SJCRH30 (cell line): ENCODE measurements at places on chromosomes 1 and 21. TPM values are rescaled to one million over a fixed set of nuclear protein-coding genes. Genes with fewer than 3 reads are reported as not detected.

Gene RAB42
- total RNA-seq: not detected in 2 replicates

Gene PDPN
- not detected in 2 replicates for total RNA-seq

Gene DEDD
- 19.4 and 24.1 TPM in 2 replicates for total RNA-seq

Gene RSPO1
- total RNA-seq: not detected in 2 replicates

Gene PTGFRN
- 146 and 148 TPM in 2 replicates for total RNA-seq

Gene SMCP
- total RNA-seq: not detected in 2 replicates

Gene TCEA3
- 0.10 TPM in 1 of 2 replicates, not detected in the other for total RNA-seq

Gene LAX1
- total RNA-seq: not detected in 2 replicates

DNA sequence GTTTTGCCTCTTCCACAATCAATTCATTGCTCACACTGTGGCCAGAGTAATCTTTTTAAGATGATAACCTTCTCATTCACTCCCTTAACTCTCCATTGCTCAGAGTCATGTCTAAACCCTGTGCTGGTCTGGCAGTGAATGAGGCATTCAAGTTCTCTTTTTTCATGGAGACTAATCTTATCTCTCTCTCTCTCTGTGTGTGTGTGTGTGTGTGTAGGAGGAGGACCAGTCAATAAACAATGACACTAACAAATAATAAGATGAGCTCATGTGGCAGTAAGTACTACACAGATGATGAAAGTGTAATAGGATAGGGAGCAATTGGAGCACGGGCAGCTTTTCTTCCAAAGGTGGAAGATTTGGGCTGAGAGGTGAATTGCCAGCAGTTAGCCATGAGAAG, 122.0 kb upstream of the B3GALT2 start:
- DNase-seq: no peak
- no peaks in the 10 kb centered on the region for H3K27me3 ChIP-seq
- no peak overlapping the region for H3K27ac ChIP-seq
- no peaks in the 10 kb centered on the region for H3K36me3 ChIP-seq

DNA sequence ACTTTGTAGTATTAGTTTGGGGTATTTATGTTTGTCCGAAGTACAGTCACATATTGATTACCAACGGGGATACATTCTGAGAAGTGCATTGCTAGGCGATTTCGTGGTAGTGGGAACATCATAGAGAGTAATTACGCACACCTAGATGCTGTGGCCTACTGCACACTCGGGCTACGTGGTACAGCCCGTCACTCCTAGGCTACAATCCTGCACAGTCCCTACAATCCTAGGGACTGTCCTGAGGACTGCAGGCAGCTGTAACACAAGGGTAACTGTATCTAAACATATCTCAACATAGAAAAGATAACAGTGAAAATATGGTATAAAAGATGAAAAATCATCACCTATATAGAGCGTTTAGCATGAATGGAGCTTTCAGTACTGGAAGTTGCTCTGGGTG, 18.6 kb downstream of the EXOC8 start:
- H3K36me3 ChIP-seq: no peaks in the 10 kb centered on the region
- no peaks in the 10 kb centered on the region for H3K27me3 ChIP-seq
- no peak for DNase-seq

GRCh38 chr21:35034203-35034926, 14.7 kb downstream of the RUNX1 start:
- no peak overlapping the region for H3K4me3 ChIP-seq
- peaks cover 47% of the 10 kb centered on the region for H3K36me3 ChIP-seq
- H3K27ac ChIP-seq: no peak overlapping the region

- H3K27ac ChIP-seq: no peak overlapping the region
- H3K36me3 ChIP-seq: no peaks in the 10 kb centered on the region
- H3K4me3 ChIP-seq: no peak overlapping the region
- DNase-seq: peak; percentile 46
Measured at GRCh38 chr1:32881871-32882850, 4.1 kb upstream of the HPCA start.

DNA sequence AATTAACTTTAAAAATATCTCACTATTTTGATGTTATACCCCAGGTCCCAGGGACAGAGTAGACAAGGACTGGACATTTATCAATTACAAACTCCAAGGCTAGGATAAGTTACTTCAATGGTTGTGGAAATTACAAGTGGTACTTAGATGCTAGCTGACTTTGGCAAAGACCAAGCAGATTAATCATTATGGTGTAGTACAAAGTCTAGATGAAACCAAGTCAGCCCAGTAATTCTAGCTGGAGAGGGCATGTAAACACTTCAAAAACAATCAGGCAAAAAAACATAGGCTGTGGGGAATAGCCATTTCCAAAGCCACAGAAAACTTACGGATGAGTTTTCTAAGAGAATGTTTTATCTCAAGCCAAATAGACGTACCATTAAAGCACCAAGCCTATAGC, 124.5 kb downstream of the TSEN15 start:
- H3K36me3 ChIP-seq: no peaks in the 10 kb centered on the region
- H3K4me1 ChIP-seq: no peaks in the 10 kb centered on the region
- H3K27ac ChIP-seq: no peak overlapping the region
- no peaks in the 10 kb centered on the region for H3K27me3 ChIP-seq

GRCh38 chr1:204130178-204130577, 21.7 kb downstream of the ETNK2 start:
- no peak for DNase-seq
- H3K27me3 ChIP-seq: no peaks in the 10 kb centered on the region
- no peak overlapping the region for H3K4me3 ChIP-seq
- H3K27ac ChIP-seq: no peak overlapping the region
- H3K36me3 ChIP-seq: no peaks in the 10 kb centered on the region

DNA sequence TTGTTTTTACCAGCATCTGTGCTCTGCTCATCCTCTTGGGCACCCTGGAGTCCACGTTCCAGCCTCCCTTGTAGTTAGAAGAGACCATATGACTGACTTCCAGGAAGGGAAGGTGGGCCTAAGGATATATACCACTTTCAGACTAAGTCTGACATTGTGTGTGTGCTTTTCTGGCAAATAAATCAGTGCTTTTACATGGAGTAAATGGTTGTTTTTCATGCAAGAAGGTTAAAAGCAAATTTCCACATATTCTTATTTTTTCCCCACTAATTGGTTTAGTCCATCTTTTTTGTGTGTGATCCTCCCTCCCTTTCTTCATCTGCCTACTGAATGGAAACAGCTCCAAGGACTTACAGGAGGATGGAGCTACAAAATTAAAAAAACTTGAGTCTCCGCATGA, 119.8 kb downstream of the TBX15 start:
- no peak for DNase-seq
- H3K27me3 ChIP-seq: no peaks in the 10 kb centered on the region
- no peaks in the 10 kb centered on the region for H3K36me3 ChIP-seq
- H3K4me3 ChIP-seq: no peak overlapping the region
- H3K4me1 ChIP-seq: peaks cover 26% of the 10 kb centered on the region

GRCh38 chr1:97781762-97782337, 139.0 kb downstream of the DPYD start:
- no peaks in the 10 kb centered on the region for H3K36me3 ChIP-seq
- no peaks in the 10 kb centered on the region for H3K4me1 ChIP-seq
- H3K27ac ChIP-seq: no peak overlapping the region
- no peak overlapping the region for H3K4me3 ChIP-seq
- H3K27me3 ChIP-seq: no peaks in the 10 kb centered on the region
- DNase-seq: no peak

DNA sequence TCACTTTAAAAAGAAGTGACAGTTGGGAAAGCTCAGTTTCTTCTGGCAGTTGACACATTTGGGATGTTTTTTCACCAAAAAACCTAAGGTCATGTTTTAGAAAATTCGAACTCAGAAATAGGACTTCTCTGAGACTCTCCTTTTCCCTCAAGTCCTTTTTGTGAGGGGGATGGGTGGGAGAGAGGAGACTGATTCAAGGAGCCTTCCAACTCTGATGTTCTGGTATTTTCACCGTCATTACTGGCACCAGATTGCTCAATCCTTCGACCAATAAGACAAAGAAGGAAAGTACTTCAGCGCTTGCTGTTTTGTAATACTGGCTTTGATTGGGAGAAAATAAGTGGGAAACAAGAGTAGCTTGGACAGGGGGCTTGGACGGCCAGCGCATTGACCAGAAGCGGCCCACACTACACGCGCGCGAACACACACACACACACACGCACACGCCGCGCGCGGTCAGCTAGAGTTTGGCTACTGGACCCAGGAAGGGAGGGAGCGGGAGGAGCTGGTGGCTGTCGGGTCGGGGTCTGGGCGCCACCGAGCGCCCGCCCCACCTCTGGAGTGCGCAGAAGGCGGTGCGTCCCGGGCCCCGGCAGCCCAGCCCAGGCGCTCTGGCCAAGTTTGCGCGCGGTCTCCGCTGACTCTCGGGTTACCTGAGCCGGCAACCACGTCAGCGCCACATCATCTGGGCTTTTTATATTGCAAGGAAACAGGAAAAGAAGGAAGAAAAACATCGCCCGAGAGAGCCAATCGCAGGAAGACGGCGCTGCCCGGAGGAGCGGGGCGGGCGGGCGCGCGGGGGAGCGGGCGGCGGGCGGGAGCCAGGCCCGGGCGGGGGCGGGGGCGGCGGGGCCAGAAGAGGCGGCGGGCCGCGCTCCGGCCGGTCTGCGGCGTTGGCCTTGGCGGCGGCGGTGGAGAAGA, at the start of gene KCNK1:
TSS of gene KCNK1 (plus strand) at position 855 of the 921 bp plus-strand sequence. CDS start at position 921, 66 bp downstream.
- no peak for DNase-seq
- no peaks in the 10 kb centered on the region for H3K4me1 ChIP-seq
- no peaks in the 10 kb centered on the region for H3K36me3 ChIP-seq

- no peaks in the 10 kb centered on the region for H3K4me1 ChIP-seq
- no peak overlapping the region for H3K27ac ChIP-seq
- H3K36me3 ChIP-seq: no peaks in the 10 kb centered on the region
- DNase-seq: no peak
Measured at GRCh38 chr1:31483012-31483946, 70.3 kb downstream of the SERINC2 start.
